ENCODE measurements at places on chromosomes 1 and 21. TPM values are rescaled to one million over a fixed set of nuclear protein-coding genes. Genes with fewer than 3 reads are reported as not detected.

- DNase-seq, result no peak
Observed at GRCh38 chr1:246221485-246222255, 285.4 kb downstream of the SMYD3 start.

GRCh38 chr21:42121794-42122193 lies 50.7 kb downstream of the UMODL1 start:
- no peak for DNase-seq

DNA sequence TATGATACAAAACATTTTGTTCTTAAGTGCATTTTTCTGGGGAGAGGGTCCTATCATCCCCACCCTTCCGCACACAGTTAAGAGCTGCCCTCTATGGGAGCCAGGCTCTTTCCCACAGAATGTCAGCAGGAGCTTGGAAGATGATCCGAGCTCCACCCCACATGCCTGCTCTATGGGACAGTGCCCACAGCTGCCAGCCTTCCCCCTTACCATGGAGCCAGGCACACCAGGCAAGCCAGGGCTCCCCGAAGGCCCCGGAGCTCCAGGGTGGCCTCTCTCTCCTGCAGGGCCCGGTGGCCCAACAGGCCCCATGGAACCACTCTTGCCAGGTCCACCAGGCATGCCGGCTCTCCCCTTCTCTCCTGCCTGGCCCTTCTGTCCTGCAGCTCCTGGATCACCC lies 10.4 kb upstream of the PEF1 start:
- DNase-seq, result no peak

- DNase-seq, result no peak
Observed at GRCh38 chr21:44810779-44811178, 7.1 kb downstream of the SUMO3 start.

- no peak for DNase-seq
Observed at GRCh38 chr1:153921803-153922075, 1.0 kb downstream of the GATAD2B start.

- DNase-seq, result no peak
Observed at GRCh38 chr1:217443845-217444244, 187.0 kb downstream of the GPATCH2 start.

DNA sequence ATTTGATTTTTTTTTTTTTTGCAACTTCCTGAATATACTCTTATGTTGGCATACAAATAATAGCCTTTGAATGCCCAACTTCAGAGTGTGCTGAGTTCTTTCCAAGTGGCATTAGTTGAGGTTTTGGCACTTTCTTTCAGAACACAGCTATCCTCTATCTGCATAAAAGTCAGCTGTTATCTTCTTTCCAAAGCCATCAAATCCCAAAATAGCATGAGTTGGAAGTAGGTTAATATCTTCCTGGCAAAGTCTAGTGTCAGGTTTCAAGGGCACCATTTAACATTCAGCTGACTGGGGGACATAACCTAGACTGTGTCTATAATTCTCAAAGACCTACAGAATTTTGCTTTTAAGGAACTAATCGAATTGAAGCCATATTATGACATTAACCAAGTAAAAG lies 223.9 kb downstream of the PLPP3 start:
- peak; percentile 41 for DNase-seq

DNA sequence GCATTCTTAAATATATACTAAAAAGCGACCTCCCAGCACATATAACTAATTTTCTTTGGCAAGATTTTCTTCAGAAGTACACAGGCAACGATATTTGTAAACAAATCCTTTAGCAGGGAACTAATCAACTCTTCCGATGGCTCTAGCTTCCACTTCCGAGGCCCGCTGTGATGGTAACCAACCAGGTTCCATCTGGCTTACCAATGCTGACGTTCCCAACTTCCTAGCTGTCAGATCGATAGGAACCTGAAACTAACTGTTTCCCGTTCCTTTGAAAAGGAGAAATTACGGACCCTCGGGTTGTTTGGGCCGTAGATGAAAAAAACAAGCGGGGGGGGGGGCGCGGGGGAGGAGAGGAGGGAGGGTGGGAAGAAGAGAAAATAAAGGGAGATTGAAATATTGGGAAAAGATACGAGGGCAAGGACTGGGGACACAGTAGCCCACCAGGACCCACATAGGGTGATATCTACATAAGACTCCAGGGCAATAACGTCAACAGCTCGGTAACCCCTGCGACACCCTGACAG lies 513 bp downstream of the GTF2B start:
- no peak for DNase-seq

DNA sequence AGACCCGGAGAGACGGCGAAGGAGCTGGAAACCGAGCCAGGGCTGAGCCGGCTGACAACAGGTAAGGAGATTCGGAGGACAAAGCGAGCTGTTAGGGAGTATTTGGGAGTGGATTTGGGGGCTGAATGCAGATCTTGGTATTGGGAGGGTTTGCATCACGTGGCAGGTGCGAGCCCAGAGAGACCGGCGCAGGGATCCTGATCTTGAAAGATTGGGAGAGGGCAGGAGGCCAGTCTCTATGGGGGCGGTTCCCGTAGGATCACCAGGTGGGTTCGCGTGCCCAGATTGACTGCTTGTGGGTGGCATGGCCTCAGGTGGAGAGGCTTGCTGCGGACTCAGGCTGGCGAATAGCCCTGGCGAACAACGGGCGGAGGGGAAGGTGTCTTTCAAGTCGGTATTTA lies 204 bp downstream of the CIART start:
- no peak for DNase-seq

- DNase-seq, result peak; percentile 63
Observed at GRCh38 chr1:14987829-14988603, 165.5 kb upstream of the TMEM51 start.

NUAK2 gene
- 0.83 TPM for polyA plus RNA-seq

OR2M3 gene
- polyA plus RNA-seq, result 0.03 TPM

KLF17 gene
- polyA plus RNA-seq, result 0.36 TPM

- no peak for DNase-seq
Observed at GRCh38 chr1:233097546-233097945, 147.1 kb downstream of the NTPCR start.

TMEM51 gene
- 7.1 TPM for polyA plus RNA-seq

DNA sequence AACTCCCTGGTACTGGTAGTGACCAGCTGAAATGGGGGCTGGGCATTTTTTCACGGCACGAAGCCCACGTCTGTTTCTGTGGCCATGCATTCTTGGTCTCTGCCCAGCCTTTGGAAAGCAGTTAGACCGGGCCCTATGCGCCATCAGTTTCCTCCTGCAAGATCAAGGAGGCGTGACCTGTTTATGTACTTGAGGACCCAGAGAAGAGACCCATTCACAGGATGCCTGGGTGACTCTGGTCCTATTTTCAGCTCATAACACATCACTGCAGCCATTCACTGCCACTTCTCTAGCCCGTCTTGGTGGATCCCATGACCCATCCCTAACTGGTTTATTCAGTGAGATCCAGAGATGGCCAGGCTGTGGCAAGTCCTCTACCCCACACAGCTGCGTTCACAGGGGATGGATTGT lies 70.4 kb downstream of the SPSB1 start:
- DNase-seq, result no peak

DNA sequence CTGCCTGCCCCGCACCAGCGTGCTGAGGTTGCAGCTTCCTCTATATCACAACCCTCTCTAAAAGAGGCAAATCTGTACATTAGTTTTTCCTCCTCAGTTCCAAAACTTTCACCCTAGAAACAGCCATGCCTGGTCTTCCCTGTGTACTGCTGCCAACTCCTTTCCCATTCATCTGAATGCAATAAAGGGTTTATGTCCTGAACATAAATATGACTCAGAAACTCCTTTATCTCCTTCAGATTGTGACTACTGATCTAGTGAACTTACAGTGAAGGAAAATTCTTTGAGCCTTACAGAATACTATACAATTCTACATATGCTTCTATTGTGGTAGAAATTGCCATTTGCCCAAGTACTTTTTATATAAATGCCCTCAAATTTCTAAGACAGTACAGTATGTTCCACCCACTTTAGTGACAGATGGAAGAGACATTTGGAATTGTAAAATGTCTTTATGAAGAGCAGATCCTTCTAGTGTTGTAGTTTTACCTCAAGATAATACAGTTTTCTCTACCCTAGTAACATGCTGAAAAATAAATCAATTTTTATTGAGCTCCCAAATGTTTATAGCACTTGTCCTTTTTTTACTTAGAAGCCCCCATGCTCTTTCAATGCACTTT lies 345.1 kb upstream of the SNX7 start:
- DNase-seq, result peak; percentile 51

TFF2 gene
- not detected for polyA plus RNA-seq

GRCh38 chr1:11923069-11923826 lies 3.0 kb downstream of the KIAA2013 start:
- no peak for DNase-seq

TTC4 gene
- polyA plus RNA-seq, result 24.6 TPM

PGLYRP4 gene
- polyA plus RNA-seq, result not detected

- DNase-seq, result no peak
Observed at GRCh38 chr1:52769346-52770033, 43.2 kb downstream of the ZYG11B start.

GRCh38 chr21:39006571-39007311 lies 176.5 kb downstream of the PSMG1 start:
- no peak for DNase-seq

SHE gene
- polyA plus RNA-seq, result 6.3 TPM

DNA sequence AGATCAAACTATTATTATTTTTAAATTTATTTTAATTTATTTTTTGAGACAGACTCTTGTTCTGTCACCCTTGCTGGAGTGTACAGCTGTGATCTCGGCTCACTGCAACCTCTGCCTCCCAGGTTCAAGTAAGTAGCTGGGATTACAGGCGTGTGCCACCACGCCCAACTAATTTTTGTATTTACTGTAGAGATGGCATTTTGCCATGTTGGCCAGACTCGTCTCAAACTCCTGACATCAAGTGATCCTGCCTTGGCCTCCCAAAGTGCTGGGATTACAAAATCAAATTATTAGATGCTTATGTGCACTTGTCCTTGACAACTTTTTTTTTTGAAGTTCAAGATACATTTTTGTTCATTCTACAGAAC lies 15.4 kb downstream of the LIN9 start:
- DNase-seq, result no peak

DNA sequence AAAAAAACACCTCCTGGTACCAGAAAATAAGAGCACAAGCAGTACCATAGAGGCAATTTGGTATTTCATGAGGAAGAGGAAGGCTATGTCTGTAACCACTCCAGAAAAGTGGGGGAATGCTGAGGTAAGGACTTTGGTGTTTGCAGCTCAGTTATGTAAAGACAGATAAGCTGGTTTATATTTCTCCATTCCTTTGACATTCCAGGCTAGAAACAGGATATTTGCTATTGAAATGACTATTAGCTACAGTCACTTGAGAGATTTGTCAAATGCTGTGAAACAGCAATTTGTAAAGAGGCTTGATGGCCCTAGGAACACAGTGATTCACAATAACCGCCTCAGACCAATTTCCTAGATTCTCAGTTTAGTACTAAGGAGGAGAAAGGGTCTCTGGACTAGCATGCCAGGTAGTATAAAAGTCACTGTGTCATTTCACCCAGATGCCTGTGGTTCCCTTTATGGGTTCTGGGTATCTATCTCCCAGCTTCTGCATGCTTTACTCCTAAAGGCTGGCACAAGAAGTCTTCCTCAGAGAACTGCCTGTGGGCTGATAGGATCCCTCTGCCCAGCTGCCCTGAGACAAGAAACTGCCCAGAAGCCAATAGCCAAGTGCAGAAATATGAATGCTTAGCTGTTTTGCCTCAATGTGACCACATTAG lies 80.5 kb downstream of the VCAM1 start:
- no peak for DNase-seq

DNA sequence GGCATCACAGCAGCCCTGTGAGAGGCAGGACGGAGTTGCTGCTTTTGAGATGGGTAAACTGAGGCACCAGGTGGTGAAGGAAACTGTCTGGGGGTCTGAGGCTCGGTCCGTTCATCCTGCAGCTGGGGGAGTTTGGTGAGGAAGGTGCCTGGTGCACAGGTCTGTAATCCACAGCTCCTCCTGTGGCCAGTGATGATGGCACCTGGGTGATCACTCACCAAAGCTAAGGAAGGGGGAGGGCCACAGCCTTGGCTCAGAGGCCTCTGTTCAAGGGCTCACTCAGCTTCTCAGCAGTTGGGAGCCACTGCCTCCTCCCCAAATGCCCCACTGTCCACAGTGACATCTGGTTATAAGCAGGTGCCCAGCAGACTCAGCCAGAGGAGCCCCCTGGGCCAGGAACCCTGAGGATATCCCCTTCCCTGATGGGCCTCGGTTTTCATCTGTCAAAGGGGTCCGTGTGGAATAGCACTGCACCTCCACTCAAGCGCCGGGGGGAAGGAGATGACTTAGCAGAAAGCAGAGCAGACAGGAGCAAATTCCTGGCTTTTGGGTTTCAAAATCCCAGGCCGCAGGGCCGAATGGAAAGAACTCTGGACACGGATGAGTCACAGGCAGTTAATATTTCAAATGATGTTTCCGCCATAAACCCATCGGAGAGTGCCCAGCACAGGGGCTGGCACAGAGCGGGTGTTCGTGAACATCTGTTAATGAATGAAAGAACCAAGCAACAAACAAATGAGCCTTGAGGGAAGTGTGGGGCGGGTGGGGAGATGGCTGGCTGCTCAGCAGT lies 82.8 kb downstream of the DMRTB1 start:
- DNase-seq, result peak; percentile 65

DNA sequence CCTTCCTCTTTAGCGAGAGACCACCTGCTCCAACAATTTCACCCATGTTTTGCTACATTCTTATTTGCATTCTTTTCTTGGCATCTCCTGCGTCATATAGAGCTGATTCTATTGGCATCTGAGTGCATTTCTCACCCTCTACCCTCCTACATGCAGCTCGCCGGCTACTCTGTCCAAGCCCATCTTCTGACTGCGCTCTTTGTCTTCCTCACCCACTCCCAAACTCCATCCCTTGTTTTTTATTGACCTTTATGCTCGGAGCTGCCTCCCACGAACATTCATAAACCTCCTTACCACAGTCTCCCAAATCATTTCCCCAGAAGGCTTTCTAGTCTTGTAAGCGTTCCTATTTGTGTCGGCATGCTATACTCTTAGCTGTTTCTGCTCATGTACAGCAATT lies 33.6 kb upstream of the FMN2 start:
- DNase-seq, result no peak

DNA sequence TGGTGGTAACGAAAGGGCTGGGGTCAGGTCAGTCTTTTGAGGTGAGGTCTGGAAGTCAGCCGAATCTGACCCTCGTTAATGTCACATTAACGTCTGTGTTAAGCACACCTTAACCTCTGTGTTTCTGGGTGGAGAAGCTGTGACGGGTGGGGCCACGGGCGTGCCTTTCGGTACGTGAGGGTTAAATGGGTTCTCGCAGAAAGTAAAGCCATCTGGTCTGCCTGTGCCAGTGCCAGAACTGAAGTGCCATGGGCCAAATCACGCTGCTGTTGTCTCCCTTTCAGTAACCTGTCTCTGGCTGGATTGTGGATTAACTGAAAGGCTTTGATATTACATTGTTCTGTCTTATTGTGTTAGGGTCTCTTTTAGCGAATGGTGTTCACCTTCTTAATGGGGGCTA lies 14.4 kb downstream of the URB2 start:
- DNase-seq, result no peak

GRCh38 chr1:221761354-221762002 lies 19.6 kb upstream of the DUSP10 start:
- DNase-seq, result no peak

- DNase-seq, result peak; percentile 62
Observed at GRCh38 chr1:174769961-174770549, 229.7 kb upstream of the CACYBP start.

GRCh38 chr21:17466166-17466565 lies 46.7 kb upstream of the CXADR start:
- no peak for DNase-seq

Data from muscle of back (tissue), 13 donors.